ENCODE measurements at places on chromosomes 1 and 21.

- DNase-seq = no peak
Observed at GRCh38 chr1:6157528-6158174, 22.5 kb downstream of the CHD5 start.

GRCh38 chr21:32423320-32424190, 11.0 kb downstream of the EVA1C start:
- no peak for DNase-seq

DNA sequence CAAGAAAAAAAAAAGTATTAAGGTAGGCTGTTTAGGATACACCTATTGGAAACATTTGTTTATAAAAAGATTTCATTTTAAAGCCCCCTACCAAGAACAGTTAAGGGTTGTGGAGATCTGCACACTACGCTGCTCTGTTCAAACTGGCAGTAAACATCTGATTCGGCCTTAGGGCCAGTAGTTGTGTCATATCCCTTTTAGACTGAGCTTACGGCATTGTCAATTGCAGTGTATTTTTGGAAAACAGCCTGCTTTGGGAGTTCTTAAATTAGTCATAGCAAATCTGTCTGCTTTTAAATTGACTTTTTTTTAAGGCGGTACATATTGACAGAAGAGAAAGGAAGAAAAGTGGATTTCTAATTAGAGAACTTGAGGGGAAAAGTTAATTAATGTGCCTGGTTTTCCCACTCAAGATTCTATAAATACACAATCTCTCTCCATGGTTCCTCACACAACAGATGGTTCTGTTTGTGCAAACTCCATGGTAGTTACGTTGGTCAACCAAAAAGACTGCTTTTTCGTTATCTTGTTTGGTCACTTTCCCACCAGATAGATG, 1.7 kb upstream of the ELK4 start:
- no peak for DNase-seq

DNA sequence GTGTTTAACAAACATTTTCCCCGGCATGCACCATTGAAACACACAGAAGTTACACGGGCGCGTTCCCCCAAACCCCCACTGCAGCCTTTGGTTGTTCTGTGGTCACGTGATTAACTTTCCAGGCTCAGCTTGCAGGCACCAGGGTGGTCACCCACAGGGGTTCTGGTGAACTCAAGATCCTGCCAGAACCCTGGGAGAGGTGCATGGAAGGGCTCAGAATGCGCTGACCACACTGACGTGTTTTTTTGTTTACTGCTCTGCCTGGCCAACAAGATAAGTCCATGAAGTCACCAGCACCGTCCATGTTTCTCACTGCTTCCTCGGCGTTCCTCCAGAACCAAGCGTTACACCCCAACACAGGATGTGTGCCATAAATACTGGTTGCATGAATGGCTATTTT, 229.5 kb upstream of the VAMP3 start:
- DNase-seq = no peak

GRCh38 chr1:209095627-209096595, 487.6 kb upstream of the CAMK1G start:
- no peak for DNase-seq

DNA sequence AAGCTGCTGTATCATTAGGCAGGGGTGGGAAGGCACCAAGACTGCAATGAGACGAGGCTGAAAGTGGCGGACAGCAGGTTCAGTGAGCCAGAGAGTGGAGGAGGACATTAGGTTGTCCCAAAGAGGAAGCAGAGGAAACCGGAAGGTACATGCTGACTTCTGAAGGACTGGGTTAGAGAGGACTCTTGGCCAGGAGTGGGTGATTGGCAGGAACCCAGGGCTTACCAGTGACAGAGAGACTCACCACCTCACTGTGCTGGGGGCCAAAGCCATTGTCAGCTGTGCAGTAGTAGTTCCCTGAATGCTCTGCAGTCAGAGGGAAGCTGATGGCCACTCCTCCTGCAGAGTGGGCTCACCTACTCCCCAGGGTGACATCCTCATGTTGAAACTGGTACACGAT, 41.9 kb upstream of the FCRL4 start:
- DNase-seq = no peak

Measured in mesothelial cell of epicardium (in vitro differentiated cells).